ENCODE measurements at places on chromosomes 7 and 10. TPM values are rescaled to one million over a fixed set of nuclear protein-coding genes. Genes with fewer than 3 reads are reported as not detected.
A peak's percentile ranks its signal among the peaks of the same experiment; 100 is the strongest.

AASS gene
- 3.6 TPM for total RNA-seq

DKK1 gene
- not detected for total RNA-seq

SPDYE11 gene
- total RNA-seq: not detected

DNAJC1 gene
- 20.9 TPM for total RNA-seq

TCAF2 gene
- total RNA-seq: 27.1 TPM

HHEX gene
- total RNA-seq: 4.9 TPM

DNA sequence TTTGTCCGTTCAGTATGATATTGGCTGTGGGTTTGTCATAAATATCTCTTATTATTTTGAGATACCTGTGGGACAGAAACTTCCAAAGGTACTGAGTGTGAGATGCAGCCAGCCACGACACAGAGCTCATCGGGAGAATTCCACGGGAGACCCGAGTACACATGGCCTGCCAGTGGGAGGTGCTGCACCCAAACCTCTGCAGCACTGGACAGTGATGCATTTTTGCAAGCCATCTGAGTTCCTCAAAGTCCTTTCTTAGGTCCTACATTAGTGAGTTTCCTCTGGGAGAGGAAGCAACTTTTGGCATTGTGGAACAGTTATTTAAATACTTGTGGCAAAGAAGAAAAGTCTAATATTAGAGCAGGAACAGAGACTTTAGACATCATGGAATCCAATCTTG lies 77.5 kb downstream of the ARID5B start:
- no peak overlapping the region for H3K27ac ChIP-seq
- H3K36me3 ChIP-seq: no peaks in the 10 kb centered on the region
- no peak overlapping the region for H3K4me3 ChIP-seq
- no peaks in the 10 kb centered on the region for H3K27me3 ChIP-seq
- peaks cover 3% of the 10 kb centered on the region for H3K4me1 ChIP-seq

GRCh38 chr10:71597821-71598498 lies 121.6 kb downstream of the C10orf105 start:
- no peak for DNase-seq
- H3K27ac ChIP-seq: no peak overlapping the region
- peaks cover 13% of the 10 kb centered on the region for H3K27me3 ChIP-seq
- H3K4me1 ChIP-seq: no peaks in the 10 kb centered on the region

GRCh38 chr10:24383681-24384106 lies 174.8 kb downstream of the KIAA1217 start:
- no peak overlapping the region for H3K4me3 ChIP-seq
- H3K27ac ChIP-seq: no peak overlapping the region
- H3K36me3 ChIP-seq: no peaks in the 10 kb centered on the region
- no peaks in the 10 kb centered on the region for H3K4me1 ChIP-seq
- peaks cover 47% of the 10 kb centered on the region for H3K27me3 ChIP-seq
- DNase-seq: no peak

DNA sequence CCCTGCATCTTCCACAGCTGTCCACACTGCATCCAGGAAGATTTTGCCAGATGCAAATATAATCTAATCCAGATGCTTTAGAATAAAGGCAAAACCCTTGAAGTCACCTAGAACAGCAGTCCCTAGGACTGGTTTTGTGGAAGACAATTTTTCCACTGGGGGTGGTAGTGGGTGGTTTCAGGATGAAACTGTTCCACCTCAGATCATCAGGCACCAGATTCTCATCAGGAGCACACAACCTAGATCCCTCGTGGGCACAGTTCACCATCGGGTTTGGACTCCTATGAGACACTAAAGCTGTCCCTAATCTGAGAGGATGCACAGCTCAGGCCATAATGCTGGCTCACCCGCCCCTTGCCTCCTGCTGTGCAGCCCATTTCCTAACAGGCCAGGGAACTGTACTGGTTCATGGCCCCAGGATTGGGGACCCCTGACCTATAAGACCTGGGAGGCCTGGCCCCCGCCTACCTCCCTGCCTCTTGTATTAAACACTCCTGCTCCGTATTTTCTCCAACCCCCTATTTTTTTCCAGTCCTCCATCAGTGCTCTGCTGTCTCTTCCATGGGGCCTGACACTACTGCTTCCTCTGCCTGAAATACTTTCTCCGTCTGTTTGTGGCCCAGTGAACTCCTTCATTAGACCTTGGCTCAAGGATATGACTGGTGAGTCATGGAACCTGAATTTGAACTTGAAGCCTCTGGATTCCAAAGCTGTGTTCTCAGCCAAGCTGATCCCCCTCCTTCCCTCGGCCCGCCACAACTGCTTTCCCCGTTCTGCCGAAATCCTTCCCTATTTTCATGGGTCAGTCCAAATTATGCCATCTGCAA lies 79.9 kb upstream of the RHEB start:
- no peak overlapping the region for H3K4me3 ChIP-seq
- no peak for DNase-seq
- H3K36me3 ChIP-seq: peaks cover 4% of the 10 kb centered on the region
- H3K4me1 ChIP-seq: peaks cover 21% of the 10 kb centered on the region
- H3K27me3 ChIP-seq: no peaks in the 10 kb centered on the region

- H3K27me3 ChIP-seq: peaks cover 56% of the 10 kb centered on the region
- H3K4me3 ChIP-seq: peak overlapping the region; percentile 77
- H3K36me3 ChIP-seq: peaks cover 2% of the 10 kb centered on the region
- H3K27ac ChIP-seq: no peak overlapping the region
- peaks cover 11% of the 10 kb centered on the region for H3K4me1 ChIP-seq
These were observed 11.5 kb upstream of the SP8 start for GRCh38 chr7:20798081-20798693.

- no peaks in the 10 kb centered on the region for H3K27me3 ChIP-seq
- H3K4me3 ChIP-seq: peak overlapping the region; percentile 93
- DNase-seq: no peak
These were observed 69.0 kb downstream of the ADD3 start for GRCh38 chr10:110076559-110077318.

DNA sequence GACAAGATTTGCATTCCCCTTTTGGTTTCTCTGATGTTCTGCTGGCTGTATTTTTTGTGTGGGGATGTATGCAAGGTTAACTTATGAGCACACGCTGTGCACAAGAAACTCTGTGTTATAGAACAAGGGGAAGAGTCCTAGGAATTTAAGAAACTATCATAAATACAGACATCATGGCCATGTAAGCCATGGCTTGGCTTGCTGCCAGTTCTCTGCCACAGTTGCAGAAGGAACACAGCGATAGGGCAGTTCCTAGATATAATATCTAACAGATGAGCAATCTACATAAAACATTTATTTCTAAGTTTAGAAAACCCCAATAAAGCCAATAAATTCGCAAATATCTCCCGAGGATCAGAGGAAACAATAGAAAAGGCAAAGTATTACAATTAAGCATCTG lies 153.3 kb downstream of the LRRTM3 start:
- no peak overlapping the region for H3K27ac ChIP-seq
- H3K4me1 ChIP-seq: no peaks in the 10 kb centered on the region
- H3K27me3 ChIP-seq: no peaks in the 10 kb centered on the region
- no peaks in the 10 kb centered on the region for H3K36me3 ChIP-seq
- no peak overlapping the region for H3K4me3 ChIP-seq

- DNase-seq: no peak
- no peaks in the 10 kb centered on the region for H3K4me1 ChIP-seq
- peaks cover 4% of the 10 kb centered on the region for H3K27me3 ChIP-seq
- no peak overlapping the region for H3K4me3 ChIP-seq
- H3K36me3 ChIP-seq: no peaks in the 10 kb centered on the region
- no peak overlapping the region for H3K27ac ChIP-seq
These were observed 135.4 kb upstream of the PRPS1L1 start for GRCh38 chr7:18163091-18163490.

DNA sequence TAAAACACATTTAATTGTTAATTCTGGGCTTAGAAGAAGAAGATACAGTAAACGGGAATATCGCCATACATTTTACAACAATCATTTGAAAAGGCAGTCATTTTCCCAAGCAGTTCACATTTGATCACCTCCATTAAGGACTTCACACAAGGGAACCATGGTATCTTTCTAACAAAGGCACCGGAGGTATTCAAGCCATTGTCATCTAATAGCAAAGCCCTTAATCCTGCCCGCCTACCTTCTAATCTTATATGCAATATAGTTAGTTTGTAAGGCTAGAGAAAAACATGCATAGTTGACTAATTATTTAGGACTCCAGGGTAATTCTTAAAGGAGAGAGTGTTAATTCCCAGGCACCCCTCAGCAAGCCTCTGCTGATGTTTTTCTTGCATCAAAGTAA lies 83.1 kb downstream of the MRPL32 start:
- no peaks in the 10 kb centered on the region for H3K4me1 ChIP-seq
- no peak overlapping the region for H3K27ac ChIP-seq
- no peak for DNase-seq
- H3K36me3 ChIP-seq: no peaks in the 10 kb centered on the region

DNA sequence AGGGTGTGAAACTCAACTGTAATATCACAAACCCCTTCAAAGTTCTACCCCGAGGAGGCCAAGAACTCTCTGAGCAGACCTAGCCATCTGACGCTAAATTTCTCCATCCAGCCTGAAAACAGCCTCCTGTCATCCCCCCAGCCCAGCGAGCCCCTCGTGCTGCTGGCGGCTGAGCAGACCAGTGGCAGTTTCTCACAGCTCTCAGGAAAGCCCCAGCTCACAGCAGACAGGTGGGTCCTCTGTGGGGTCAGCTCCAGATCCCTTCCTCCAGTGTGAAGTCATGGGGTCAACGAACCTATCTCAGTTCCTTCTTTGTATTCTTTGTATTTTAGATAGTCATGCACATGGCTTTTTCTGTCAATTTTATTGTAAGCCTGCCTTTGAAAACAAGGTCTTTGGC lies 7.8 kb downstream of the GARIN1A start:
- peaks cover 16% of the 10 kb centered on the region for H3K27me3 ChIP-seq
- H3K27ac ChIP-seq: no peak overlapping the region
- no peak for DNase-seq
- peaks cover 3% of the 10 kb centered on the region for H3K4me1 ChIP-seq
- peaks cover 7% of the 10 kb centered on the region for H3K36me3 ChIP-seq

DNA sequence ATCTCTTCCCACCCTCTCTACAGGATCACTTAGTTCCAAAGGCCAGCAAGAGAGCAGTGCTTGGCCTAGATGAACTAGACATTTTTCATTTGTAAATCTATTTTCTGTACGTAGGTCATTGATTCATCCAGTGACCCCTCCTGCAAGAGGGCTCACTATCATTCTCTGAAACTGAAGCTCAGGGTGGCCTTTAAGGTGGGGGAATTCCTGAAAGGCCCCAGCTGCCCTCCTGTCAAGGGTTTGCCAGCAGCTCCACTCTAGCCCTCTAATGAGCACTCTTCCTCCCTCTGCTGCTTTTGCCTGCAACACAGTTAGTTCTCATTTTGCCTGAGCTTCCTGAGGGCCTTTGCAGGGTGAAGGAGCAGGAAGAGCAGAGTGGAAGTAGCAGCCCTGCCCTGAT lies 41.2 kb downstream of the LRRC18 start:
- no peaks in the 10 kb centered on the region for H3K4me1 ChIP-seq
- no peak overlapping the region for H3K27ac ChIP-seq
- H3K4me3 ChIP-seq: no peak overlapping the region
- no peak for DNase-seq

GRCh38 chr10:30862486-30862885 lies 169.2 kb downstream of the ZNF438 start:
- no peak overlapping the region for H3K4me3 ChIP-seq
- no peak for DNase-seq
- no peak overlapping the region for H3K27ac ChIP-seq
- H3K4me1 ChIP-seq: peaks cover 4% of the 10 kb centered on the region
- H3K36me3 ChIP-seq: peaks cover 2% of the 10 kb centered on the region
- H3K27me3 ChIP-seq: no peaks in the 10 kb centered on the region

- H3K4me1 ChIP-seq: no peaks in the 10 kb centered on the region
- peak; percentile 16 for DNase-seq
- H3K27ac ChIP-seq: no peak overlapping the region
- H3K27me3 ChIP-seq: peaks cover 8% of the 10 kb centered on the region
- H3K4me3 ChIP-seq: no peak overlapping the region
These were observed 210.9 kb downstream of the DGKB start for GRCh38 chr7:14691597-14692203.

GRCh38 chr10:114635797-114636550 lies 22.1 kb downstream of the ABLIM1 start:
- no peak overlapping the region for H3K4me3 ChIP-seq
- no peak overlapping the region for H3K27ac ChIP-seq
- H3K4me1 ChIP-seq: peaks cover 15% of the 10 kb centered on the region
- peaks cover 48% of the 10 kb centered on the region for H3K27me3 ChIP-seq
- DNase-seq: no peak
- peaks cover 7% of the 10 kb centered on the region for H3K36me3 ChIP-seq

DNA sequence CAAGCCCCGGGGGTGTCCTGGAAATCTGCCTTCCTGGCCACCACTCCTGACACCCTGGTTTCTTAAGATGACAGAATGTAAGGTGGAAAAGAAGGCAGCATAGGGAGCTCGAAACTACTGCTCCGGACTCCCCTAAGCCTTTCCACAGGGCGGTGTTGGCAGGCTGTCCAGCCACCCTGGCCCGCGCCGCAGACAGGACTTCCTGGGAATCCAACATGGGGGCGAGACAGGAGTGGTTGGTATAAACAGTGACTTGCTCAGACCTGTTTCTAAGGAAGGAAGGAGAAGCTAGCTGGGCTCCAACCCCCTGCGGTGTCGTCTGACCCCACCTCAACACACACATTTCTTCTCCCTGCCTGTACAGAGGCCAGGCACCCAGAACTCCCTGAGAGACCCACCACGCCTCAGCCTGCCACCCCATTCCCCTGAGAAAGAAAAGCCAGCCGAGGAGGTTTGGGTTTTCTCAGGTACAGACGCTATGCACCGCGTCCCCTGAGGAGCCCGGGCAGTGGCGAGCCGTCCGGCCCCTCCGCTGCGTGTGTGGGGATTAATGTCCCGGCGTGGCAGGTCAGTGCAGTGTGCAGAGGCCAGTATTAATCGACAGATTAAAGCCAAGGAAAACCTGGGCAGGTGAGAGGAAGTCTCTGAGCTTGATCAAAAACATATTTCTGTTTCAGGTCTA lies 349.6 kb upstream of the MKI67 start:
- no peak overlapping the region for H3K4me3 ChIP-seq
- no peaks in the 10 kb centered on the region for H3K27me3 ChIP-seq
- H3K4me1 ChIP-seq: no peaks in the 10 kb centered on the region

GRCh38 chr10:60871215-60871614 lies 72.8 kb downstream of the RHOBTB1 start:
- DNase-seq: no peak
- peaks cover 17% of the 10 kb centered on the region for H3K27me3 ChIP-seq
- no peaks in the 10 kb centered on the region for H3K4me1 ChIP-seq
- no peak overlapping the region for H3K27ac ChIP-seq
- no peak overlapping the region for H3K4me3 ChIP-seq

DNA sequence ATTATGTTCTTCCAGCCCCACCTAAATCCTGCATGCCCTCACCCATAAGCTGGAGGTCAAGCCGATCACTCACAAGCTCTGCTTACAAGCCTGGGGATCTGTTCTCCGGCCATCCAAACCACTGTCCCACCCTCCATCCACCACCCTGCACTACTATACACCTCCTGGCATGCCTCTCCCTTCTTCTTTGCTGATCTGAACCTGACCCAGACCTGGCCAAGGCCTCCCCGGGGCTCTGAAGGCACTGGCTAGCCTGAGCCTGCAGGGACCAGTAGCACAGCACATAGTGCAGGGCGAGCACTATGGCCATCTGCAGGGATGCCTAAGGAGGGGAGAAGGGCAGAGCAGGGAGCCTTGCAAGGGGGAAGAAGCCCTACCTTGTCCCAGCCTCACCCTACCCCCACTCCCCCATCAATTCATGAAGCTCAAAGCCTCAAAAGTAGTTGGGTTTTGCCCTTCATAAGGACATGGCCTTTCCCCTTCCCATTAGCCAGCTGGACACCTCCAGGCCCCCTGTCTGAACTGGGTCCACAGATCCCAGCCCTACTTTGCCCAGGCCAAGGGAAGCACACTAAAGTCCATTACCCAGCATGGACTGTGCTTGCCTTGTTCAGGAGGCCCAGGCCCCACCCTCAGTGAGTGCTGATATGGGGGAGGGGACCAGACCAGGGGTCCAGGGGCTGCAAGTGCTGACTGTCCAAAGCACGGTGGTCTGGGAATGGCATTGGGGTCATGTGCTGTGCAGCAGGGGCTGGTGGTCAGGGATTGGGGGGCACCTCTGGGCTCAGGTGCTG lies 29.6 kb downstream of the CHAT start:
- peaks cover 60% of the 10 kb centered on the region for H3K27me3 ChIP-seq
- DNase-seq: no peak
- peaks cover 2% of the 10 kb centered on the region for H3K36me3 ChIP-seq
